Esophagus mucosa (tissue), 1 donor: ENCODE measurements at places on chromosomes 7 and 10. TPM values are rescaled to one million over a fixed set of nuclear protein-coding genes. Genes with fewer than 3 reads are reported as not detected.

DNA sequence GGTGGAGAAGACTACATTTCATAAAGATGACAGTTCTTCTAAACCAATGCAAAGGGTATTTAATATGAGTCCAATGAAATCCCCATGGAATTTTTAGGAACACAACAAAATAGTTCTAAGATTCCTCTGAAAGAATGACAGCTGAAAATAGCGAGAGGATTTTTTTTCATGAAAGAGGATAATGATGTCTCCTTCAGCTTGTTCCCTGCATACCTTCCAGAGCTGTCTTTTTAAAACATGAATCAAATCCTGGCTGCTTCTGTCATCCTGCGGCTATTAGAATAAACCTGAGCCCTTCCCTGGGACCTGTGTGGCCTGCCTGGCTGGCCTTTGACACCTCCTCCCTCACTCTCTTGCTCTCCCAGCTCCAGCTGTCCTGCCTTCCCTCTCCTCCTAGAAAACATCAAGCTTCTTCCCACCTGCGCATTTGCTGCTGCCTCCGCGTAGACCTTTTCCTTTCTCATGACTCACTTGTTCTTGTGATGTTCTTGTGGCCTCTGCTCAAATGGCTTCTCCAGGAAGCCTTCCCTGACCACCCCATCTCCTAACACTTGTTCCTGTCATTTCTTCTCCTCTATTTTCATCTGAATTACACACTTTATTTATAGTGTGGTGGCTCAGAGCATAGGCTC is 57.4 kb downstream of the EEPD1 start:
- no peak for ATAC-seq

GRCh38 chr10:31604646-31605170 is 285.7 kb downstream of the ZEB1 start:
- ATAC-seq: no peak

IKZF5 gene
- total RNA-seq: 7.7 TPM

DNA sequence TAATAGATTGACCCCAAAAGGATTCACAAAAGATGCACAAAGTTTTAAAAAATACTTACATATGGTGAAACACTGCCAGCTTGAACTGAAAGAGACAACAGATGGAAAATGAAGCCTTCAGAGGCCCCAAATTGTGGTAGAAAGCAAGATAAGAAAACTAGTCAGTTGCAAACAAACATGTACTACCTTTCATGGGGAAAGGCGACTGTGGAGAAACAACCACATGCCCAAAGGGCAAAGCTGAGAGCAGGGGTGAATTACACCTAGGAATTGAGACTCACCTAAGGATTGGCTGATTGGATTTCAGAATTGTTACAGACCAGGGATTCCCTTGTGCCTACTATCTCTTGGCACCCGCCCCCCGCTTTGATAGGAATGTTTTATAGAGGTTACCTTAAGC is 13.1 kb downstream of the EPC1 start:
- no peak for ATAC-seq

TSPAN15 gene
- total RNA-seq: 3.4 TPM

DNA sequence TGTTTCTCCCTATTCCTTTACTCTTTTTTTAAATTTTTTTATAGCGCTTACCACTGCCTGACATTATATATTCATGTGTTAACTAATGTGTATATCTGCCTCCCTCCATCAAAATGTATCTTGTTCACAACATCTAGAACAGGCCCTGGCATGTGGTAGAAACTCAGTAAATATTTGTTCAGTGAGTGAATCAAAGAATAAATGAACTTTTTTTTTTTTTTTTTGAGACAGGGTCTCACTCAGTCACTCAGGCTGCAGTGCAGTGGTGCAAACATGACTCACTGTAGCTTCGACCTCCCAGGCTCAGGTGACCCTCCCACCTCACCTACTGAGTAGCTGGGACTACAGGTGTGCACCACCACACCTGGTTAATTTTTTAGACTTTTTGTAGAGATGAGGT is 7.5 kb upstream of the CALD1 start:
- ATAC-seq: no peak

- no peak for ATAC-seq
Measured at GRCh38 chr7:111018960-111019736, 71.8 kb upstream of the LRRN3 start.

- no peak for ATAC-seq
Measured at GRCh38 chr10:79336739-79337138, 10.5 kb upstream of the PPIF start.

- no peak for ATAC-seq
Measured at GRCh38 chr7:111678986-111679385, 116.7 kb upstream of the IMMP2L start.

DNA sequence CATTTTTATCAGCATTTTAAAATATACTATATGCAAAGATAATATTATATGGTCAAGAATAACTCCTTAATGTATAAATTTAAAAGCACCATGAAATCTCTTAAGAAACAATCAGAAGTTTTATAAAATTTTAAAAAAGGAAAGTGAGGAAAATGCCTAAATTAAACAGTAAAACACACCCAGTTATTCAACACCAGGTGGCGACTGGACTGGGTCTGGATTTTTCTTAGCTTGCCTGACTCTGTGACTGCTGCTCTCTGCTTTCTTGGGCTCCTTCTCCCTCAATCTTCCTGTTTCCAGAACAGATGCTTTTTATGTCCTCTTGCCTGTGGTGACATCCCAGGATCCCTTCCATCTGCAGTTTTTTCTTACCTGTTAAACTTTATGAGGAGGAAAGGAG is 200.3 kb downstream of the BICC1 start:
- no peak for ATAC-seq

DNA sequence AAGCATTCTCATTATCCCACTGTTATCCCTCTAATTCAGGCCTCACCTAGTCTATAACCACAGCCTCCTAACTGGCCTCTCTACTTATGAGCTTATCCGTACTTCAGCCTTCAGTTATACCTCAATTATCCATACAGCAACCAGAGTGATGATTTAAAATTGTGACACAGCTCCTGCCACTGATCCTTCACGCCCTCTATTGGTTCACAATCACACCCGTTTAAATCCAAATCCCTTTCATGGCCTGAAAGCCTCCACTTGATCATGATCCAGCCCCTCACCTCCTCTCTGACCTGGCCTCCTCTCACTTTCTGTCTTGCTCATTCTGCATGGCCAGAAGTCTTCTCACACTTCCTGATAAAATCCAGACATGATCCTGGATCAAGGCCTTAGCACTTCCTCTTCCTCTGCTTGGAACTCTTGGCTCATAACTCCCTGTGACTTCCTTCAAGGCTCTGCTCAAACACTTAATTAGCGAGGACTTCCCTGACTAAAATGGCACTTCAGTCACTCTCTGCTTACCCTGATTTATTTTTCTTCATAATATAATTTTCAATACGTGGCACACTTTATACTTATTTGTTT is 19.0 kb upstream of the TMEM26 start:
- ATAC-seq: no peak
